Foreskin keratinocyte (primary cell): ENCODE measurements at places on chromosomes 16 and 17. TPM values are rescaled to one million over a fixed set of nuclear protein-coding genes. Genes with fewer than 3 reads are reported as not detected.

The ZKSCAN2 gene
- total RNA-seq = 3.5 and 3.8 TPM in 2 replicates

The CNGB1 gene
- 0.14 and 0.25 TPM in 2 replicates for total RNA-seq

The HOXB9 gene
- not detected in 2 replicates for total RNA-seq

The C17orf100 gene
- 0.88 and 1.2 TPM in 2 replicates for total RNA-seq

The EPOP gene
- 5.2 and 6.5 TPM in 2 replicates for total RNA-seq

DNA sequence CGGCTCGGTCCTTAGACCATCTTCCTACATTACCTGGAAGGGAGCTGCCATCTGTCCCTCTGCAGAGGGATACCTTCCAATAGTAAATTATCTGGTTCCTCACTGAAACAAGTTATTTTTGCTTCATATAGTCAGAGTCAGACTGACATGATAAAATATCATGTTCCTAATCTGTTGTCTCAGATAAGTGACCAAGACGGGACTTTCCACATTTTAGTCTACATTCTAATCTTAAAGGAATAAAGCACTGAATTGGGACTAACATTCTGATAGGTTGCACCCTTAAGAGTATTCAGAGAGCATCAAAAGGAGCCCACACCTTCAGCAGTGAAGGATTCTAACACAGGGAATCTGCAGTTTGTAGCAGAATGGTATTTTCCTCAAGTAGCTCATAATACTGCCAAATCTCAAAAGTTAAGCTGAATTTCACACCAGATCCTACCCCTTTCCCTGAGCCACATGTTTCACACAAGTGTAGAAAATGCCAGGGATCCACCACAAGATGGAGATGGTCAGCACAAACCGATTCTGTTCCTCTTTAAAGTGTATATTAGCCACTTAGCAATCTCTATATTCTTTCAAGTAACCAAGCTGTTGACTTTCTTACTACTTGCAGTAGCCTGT is 13.4 kb downstream of the GINS2 start:
- DNase-seq = no peak

DNA sequence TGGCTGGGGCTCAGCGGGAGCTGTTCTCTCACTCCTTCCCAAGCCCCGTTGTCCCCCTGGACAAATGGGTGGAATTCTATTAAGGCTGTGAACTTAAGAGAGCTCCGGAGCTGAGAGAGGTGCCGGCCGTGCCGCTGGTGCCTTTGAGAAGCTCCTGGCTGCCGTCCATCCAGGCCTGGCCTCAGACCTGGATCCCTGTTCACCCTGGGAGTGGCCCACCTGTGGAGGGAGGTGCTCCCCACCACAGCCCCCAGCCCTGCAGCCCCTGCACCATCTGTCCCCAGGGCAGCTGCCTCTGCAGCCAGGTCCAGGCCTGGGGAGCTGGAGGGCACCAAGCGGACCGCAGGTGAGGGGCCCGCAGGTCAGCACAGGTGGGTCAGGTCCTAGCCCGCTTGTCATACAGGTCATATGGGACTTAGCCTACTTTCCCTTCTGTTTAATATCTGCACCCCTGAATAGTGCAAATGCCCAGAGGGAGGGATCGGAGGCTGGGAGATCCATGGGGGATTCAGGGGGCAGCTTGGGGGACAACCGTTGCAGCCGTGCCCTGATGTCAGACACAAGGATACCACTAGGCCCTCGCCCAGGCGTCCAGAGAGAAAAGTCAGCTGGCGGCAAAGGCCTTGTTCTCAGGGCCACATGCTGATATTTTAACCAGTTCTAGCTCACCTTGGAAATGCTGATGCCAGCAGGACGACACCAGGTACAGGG is 15.2 kb upstream of the METRNL start:
- DNase-seq = no peak

DNA sequence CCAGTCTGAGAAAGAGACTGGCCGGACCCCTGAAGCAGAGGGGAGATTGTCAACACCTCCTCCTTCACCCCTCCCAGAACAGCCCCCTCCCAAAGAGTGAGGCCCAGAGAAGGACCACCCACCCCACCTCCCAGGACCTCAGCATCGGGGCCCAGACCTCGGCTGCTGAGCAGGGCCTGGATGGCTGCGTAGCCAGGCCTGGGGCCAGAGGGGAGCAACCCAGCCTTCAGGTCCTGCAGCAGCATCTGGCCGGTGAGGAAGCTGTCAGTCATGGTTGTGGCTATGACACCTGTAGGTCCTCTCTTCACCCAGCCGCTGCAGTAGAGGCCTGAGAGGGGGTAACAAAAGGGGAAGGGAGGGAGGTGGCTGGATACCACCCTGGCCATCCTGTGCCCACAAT is 3.2 kb upstream of the GRIN2C start:
- no peak for DNase-seq

DNA sequence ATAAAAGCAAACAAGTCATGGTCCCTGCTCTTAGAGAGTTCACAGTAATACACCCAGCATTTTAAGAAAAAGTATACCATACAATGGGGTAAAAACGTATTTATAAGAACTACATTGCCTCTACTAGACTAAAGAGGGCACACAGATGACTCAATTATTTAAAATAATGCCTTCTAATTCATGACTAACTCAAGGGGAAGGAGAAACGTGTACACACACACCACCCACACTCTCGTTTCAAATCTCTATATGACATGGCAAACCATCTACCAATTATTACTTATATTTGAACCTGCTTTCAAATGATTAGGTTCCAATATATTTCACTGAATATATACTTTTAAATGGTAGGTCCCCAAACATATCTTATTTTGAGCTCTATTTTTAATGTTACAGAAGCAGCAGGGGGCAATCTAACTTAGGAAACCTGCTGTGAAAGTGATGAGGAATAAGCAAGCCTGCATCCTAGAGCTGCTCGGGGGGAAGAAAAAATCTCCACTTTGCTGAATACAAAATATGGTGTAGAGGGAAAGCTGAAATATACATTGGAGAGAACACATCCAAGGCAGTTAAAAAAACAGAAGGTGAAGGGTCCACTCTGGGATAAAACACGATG is 232.4 kb upstream of the PSMD7 start:
- no peak for DNase-seq

- no peak for DNase-seq
Measured at GRCh38 chr17:50262001-50262794, 12.1 kb upstream of the TMEM92 start.

DNA sequence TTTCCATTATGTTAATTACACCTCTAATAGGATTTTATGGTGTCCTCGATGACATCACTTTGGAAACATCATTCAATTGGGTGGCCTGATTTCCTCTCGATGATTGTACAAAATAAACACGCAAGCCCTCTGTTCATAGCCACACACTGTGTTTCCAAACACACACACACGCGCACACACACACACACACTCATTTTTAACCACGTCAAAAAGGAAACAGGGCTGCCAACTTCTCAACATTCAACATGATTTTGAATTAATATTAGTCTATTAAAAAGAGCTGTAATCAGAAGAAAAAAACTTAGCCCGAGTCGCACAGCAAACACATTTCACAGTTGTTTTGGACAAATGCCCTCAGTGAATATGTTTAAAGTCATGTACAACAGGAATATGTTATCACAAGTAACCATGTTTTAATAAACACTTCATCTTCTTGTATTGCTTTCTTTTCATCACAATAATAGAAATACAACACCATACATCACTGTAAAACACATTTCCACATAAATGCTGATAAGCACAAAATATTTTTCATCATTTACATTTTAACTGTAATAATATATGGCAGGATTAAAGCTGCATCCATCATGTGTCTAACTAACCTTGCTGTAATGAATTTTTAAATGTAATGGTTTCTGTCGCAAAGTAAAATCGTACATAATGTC is 219.1 kb upstream of the IRX3 start:
- no peak for DNase-seq

GRCh38 chr17:32588135-32588534 is 101.3 kb downstream of the CDK5R1 start:
- no peak for DNase-seq

DNA sequence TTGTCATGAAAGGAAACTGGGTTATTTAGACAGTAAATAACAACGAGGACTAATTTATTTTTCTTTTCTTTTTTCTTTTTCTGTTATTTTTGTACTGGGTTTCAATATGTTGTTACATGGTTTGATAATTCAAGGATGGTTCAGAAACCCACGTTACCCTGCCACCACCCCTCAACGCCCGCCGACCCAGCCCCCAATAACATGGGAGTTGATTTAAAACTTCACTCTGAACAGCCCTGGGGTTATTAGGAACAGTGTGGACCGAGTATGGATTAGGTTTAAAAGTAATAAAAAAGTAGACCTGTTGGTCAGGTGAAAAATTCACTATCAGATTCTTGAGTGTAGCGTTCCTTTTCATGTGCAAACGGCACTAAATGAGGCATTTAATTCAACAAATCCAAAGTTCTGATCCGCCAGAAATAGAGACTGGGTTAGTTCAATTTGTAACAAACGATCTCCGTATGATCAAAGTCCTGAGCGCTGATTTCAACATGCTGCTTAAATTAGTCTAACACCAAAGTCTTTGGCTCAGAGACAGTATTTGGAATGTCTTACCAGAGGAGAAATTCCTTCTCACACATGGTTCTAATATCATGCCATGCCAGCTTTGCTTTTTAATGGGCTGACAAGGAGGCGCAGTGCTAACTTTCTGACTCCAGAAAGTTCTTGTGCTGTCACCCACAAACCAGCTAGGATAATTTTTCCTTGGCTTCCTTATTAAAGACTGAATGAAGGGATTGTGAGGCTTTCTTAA is 173.1 kb upstream of the IRX3 start:
- no peak for DNase-seq

DNA sequence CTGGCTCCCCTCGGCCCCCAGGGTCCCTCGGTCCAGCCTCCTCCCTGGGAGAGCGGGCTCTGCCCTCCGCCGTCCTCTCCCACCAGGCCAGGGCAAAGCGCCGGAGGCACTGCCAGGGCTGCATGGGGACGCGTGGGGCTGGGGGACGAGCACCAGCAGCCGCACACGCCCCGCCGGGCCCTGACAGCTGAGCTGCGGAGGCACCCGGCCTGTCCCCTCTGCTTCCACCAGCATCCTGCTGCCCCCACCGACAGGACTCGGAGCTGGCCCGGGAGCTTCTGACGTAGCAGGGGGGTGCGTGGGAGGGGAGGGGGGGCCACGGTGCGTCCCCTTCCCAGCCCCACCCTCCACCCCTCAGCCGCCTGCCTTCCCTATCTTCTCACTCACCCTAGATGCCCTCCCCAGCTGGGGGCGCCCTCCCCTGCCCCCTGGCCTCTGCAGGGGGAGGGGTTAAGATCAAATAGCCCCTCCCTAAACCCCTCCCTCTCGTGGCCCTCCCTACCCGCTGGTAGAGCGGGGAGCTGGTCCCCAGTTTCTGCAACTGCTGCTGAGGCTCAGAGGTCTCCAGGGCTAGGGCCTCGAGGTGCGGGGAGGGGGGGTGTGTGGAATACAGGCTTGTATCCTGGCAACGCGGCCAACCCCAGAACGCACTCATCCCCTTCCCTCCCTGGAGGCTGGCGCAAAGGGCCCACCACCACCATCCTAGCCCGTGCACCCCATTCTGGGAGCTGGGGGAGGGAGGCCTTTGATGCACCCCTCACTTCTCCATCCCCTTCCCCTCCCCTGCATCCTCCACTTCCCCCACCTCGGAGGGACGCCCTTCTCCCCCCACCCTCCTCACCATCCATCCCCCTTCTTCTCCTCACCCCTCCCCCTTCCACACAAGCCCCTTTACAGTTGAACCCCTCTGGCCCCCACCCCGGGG is 1.0 kb downstream of the SRCIN1 start:
- DNase-seq = no peak

- no peak for DNase-seq
Measured at GRCh38 chr17:63665527-63666214, 34.3 kb downstream of the LIMD2 start.

- DNase-seq = no peak
Measured at GRCh38 chr17:31564883-31565301, 173.4 kb downstream of the RAB11FIP4 start.

DNA sequence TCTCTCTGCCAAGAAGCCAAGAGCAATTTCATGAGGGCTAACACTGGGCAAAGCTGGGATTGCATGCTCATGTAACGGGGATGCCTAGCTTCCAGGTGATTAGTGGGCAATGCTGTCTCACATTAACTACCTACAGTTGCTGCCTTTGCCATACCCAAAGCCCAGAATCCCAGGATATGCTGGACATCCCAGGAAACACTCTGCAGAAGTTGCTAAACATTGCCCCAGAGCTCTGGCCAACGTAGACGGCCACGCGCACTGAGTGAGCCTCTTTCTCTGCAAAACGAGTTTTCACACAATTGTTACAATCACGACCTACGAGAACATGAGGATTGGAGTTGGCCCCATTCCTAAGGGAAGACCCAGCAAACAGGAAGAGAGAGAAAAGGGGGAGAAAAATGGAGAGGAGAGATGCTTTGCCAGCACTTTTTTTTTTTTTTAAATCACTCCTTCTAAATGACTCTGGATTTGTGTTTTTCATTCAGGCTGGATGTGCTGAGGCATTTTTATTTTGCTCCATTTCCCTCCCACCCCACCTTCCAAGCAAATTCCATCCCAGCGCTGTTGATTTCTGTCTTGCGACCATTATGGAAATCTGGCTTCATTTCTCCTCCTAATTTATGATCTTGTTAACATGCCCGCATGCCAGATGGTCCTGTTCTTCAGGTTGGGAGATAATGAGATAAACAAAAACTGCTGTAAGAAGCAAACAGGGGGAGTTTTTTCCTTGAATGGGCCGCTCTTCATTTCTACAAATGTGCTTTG is 112.8 kb upstream of the DNAH9 start:
- DNase-seq = no peak

DNA sequence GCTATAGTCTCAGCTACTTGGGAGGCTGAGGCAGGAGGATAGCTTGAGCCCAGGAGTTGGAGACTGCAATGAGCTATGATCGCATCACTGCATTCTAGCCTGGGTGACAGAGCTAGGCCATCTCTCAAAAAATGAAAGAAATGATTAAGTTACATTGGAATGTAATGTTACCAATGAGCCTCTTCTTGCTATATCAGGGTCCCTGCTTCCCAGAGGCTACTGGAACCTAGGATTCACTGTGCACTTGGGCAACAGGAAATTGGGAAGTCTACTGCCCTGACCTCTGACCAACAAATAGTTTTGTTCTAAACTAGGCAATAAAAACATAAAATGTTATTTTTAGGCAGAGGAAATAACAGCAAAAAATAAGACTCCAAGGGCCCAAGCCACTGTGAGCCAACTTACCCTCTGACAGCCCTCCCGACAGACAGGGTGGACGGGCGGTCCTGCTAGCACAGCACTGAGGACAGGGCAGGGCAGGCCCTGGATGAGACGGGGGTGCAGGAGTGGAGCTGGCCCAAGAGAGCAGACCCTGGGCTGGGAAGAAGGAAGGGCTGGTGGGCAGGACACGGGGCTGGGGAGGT is 27.5 kb downstream of the NSMCE1 start:
- no peak for DNase-seq

DNA sequence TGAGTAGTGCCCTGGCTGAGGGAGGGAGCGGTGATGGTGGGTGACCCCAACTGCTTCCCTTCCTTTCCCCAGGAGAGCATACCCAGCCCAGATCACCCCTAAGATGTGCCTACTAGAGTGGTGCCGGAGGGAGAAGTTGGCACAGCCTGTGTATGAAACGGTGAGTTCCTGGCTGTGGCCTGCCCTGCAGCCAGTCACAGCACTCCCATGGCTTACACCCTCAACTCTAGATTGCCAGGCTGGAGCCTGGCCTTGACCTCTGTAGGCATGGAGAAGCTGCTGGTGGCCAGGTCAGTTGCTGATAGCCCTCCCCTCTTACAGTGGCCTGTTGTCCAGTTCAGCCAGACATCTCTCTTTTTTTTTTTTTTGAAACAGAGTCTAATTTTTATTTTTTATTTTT is 8.6 kb upstream of the NFATC3 start:
- DNase-seq = no peak
